ENCODE measurements at places on chromosomes 13 and 19.

DNA sequence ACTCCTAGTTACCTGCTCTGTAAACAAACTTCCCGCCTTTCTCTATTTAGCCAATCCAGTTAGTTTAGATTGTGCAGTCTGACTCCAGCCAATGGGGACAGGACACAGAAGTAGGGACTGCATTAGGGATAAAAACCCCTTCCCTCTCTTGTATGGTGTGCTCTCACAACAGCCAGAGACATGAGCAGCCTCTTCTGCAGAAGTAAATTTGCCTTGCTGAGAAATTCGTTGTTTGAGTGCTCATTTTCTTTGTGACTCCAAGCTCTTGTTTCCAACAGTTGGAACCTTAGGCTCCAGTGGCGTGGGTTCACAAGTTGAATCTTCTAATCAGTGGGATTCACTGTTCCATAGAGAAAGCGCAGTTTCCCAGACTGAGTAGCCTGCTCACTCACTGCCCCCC is 66.1 kb downstream of the ZNF93 start:
- no peak for DNase-seq

DNA sequence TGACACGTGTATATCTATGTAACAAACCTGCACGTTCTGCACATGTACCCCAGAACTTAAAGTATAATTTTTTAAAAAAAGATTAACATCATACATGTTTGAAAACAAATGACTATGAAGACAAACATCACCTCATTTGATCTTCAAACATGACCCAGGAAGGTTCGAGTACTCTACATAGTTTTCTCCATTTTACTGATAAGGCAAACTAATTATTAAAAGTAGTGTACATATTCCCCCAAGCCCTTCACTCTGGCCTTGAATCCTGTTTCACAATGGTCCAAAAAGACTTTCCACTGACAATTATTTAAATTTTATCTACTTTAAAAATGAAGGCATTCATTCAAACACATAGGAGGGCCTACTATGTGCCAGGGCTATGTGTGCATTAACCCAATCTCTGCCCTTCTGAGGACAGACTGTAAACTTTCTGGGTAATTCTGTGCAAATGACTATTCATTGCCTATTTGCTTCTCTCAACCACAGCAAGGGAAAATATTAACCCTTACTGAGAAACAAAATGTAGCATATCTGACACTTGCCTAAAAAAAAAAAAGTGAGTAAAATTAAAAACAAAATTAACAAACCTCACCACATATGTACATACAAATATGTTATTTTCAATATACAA is 22.1 kb downstream of the ATP7B start:
- DNase-seq: no peak

GRCh38 chr13:110409581-110409992 is 102.5 kb downstream of the COL4A2 start:
- no peak for DNase-seq

DNA sequence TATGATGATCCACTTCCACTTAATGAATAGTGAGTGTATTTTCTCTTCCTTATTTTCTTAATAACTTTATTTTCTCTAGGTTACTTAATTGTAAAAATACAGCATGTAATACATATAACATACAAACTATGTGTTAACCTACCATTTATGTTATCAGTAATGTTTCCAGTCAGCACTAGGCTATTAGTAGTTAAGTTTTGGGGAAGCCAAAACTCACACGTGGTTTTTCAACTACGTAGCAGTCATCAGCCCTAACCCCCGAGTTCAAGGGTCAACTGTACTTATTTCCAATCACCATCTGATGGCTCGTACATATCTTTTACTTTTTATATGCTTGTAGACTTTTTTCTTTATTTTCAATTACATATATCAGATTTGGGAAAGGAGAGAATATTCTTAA is 95.7 kb downstream of the TNFSF13B start:
- DNase-seq: no peak

GRCh38 chr19:16024266-16025107 is 51.8 kb upstream of the TPM4 start:
- DNase-seq: no peak

GRCh38 chr19:47135156-47135555 is 4.5 kb downstream of the SAE1 start:
- no peak for DNase-seq

- no peak for DNase-seq
Measured at GRCh38 chr13:51329606-51330005, 9.9 kb upstream of the SERPINE3 start.

GRCh38 chr13:98950705-98951104 is 27.2 kb downstream of the DOCK9 start:
- DNase-seq: no peak

DNA sequence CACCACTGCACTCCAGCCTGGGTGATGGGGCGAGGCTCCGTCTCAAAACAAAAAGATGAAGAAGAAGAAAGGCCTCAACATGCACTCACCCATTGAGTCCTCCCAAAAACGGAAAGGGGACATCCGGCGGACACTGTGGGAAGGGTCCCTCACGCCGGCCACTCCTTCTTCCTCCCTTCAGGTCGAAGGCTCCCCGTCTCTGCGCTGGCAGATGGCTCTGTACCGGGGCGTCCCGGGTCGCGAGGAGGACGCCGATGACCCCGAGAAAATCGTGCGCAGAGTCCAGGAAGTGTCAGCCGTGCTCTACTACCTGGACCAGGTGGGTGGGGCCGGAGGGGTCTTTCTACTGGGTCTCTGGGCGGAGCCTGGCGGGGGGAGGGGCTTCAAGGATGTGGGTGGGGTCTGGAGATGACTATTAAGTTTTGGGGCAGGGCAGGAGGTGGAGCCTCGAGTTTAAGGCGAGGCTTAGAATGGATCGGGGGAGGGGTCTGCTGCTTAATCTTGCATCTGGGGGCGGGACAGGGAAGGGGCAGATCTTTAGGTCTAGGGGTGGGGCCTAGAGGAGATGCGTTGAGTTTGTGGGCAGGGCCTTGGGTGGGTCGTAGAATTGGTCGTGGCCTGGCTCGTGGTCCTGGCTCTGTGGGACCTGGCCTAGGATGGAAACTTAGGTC is 90.2 kb downstream of the MAP4K1 start:
- DNase-seq: peak; percentile 55

DNA sequence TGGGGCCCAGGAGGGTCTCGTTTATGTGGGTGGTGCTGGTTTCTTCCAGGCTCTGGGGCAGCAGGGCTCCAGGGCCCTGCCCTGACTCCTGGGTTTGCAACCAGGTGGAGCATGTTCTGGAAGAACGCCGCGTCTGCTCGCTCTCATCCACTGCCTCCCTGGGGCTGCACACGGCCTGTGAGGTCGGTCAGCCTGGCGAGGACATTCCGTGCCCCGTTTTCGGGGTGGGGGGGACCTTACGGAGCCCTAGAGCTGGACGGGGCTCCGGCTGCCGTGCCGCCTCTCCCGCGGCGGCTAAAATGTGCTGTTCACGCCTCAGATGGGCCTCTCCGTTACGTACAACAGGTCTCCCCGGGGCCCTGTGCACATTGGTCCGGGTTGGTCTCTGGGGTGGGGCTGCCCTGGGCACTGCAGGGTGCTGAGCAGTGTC is 3.3 kb downstream of the GNA11 start:
- DNase-seq: no peak

GRCh38 chr19:3800996-3801395 is 14.8 kb upstream of the MATK start:
- no peak for DNase-seq

- DNase-seq: no peak
Measured at GRCh38 chr19:38805180-38805579, 7.6 kb downstream of the LGALS4 start.

DNA sequence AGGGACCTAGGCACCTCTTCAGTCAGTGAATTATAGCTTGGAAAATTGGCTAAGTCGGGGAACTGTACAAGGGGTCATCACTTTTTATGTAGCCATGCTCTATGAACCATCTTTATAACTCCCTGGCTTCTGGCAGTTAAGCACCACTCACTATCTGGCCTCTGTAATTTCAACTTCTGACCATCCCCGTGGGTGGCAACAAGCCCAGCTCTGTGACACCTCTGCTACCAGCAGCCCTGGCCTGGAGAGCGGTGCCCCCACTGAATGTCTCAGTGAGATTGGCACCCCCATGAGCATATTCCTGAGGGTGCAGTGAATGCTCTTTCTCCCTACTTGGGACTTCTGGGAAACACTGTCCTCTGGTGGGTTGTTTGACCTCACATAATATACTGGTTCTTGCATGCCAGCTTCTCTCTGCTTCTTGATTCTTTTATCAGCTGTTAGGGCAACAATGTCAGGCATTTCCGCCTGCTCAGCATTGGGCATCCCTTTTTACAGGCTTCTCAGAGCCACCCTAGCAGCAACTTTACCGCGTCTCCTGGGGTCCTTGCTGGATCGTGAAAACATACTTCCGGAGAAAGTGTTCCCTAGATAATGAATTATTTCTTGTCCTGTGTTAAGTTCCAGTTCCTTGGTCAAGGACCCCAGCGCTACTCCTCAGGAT is 10.4 kb downstream of the KL start:
- no peak for DNase-seq

DNA sequence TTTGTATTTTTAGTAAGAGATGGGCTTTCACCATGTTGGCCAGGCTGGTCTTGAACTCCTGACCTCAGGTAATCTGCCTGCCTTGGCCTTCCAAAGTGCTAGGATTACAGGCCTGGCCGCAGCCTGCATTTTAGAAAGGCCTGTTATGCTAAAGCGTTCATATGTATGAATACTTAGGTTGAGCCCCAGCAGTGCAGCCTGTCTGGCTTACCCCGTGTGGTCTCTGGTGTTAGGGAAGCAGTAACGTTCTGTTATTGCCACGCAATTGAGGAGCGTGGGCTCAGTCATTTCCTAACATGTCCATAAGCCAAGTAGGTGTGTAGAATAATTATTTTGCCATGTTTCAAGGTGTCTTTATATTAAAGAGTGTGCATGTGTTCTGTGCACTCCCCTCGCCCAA is 14.3 kb downstream of the HNRNPM start:
- no peak for DNase-seq

DNA sequence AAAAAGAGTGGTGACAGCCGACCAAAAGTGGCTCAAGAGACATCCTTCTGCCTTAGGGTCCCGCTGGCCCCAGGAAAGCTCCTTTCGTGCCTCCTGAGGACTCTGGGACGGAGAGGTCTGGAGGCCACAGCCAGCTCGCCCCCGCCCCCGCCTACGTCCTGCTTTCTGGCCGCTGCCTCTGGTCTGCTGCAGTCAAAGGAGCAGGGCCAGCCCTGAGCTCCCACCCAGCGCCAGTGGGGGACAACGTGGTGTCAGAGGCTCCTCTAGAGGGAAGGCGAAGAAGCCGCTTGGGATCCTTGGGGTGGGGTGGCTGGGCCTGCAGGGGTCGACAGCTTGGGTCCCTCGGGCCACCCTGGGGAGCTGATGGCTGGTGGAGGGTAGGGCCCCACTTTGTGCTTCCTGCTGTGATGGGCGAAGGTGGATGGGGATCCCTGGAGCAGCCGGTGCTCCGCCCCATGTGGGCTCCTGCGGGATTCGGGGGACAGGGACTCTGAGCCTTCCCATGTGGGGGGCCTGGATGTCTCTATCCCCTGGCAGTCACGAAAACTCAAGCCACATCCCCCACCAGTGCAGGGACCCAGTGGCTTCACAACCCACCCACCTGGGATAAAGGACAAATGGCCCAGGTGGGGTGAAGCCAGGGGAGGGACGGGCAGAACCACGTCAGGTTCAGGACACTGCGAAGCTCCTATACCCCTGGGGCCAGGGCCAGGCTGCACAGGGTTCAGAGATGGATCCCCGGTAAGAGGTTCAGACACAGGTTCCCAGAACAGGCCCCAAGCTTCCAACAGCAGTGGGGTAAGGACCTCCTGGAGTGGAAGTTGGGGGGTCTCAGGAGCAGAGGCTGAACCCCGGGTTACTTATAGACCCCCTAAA is 9.0 kb upstream of the DIRAS1 start:
- no peak for DNase-seq

- DNase-seq: no peak
Measured at GRCh38 chr13:96824140-96824539, 170.1 kb downstream of the OXGR1 start.

- no peak for DNase-seq
Measured at GRCh38 chr19:29789007-29789406, 22.8 kb upstream of the CCNE1 start.

DNA sequence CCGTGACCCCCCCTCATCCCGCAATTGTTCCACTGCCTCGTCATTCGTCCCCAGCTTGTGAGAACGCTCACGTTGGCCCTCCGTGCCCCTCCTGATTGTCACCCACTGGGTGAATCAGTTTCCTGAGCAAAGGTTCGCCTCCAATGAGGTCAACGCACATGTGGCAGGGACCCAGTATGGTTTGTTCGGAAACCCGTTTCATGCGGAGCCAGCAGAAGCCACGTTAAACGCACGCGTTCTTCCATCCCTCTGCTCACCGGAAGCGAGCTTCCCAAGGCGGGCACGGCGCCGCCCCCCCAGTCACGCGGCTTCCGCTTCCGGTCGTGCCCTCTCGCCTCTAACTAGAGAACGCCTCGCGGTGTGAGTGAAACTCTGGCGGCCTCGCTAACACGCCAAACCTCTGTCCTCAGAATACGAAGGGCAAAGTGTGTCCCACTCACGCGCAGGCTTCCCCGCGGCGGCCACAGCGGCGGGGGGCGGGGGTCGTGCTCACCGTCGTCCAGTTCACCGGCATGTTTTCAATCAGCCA is 18.0 kb upstream of the CFAP97D2 start:
- DNase-seq: no peak

- DNase-seq: no peak
Measured at GRCh38 chr13:105660561-105660960, 874.9 kb downstream of the EFNB2 start.

DNA sequence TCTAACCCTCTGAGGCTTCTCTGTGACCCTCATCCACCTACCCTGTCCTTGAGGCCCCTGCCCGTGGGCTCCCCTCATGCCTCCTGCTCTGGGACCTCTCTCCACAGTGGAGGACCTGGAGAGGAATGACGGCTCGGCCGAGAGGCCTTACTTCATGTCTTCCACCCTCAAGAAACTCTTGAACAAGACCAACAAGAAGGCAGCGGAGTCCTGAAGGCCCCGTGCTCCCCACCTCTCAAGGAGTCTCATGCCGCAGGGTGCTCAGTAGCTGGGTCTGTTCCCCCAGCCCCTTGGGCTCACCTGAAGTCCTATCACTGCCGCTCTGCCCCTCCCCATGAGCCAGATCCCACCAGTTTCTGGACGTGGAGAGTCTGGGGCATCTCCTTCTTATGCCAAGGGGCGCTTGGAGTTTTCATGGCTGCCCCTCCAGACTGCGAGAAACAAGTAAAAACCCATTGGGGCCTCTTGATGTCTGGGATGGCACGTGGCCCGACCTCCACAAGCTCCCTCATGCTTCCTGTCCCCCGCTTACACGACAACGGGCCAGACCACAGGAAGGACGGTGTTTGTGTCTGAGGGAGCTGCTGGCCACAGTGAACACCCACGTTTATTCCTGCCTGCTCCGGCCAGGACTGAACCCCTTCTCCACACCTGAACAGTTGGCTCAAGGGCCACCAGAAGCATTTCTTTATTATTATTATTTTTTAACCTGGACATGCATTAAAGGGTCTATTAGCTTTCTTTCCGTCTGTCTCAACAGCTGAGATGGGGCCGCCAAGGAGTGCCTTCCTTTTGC is 10.8 kb upstream of the ILF3 start:
- DNase-seq: peak; percentile 66

Data from activated CD8-positive, alpha-beta T cell treated with anti-CD3 and anti-CD28 coated beads for 36 hours (primary cell).